ENCODE measurements at places on chromosomes 16 and 17.

- no peak for DNase-seq
Measured at GRCh38 chr17:77944390-77945222, 13.9 kb upstream of the TNRC6C start.

DNA sequence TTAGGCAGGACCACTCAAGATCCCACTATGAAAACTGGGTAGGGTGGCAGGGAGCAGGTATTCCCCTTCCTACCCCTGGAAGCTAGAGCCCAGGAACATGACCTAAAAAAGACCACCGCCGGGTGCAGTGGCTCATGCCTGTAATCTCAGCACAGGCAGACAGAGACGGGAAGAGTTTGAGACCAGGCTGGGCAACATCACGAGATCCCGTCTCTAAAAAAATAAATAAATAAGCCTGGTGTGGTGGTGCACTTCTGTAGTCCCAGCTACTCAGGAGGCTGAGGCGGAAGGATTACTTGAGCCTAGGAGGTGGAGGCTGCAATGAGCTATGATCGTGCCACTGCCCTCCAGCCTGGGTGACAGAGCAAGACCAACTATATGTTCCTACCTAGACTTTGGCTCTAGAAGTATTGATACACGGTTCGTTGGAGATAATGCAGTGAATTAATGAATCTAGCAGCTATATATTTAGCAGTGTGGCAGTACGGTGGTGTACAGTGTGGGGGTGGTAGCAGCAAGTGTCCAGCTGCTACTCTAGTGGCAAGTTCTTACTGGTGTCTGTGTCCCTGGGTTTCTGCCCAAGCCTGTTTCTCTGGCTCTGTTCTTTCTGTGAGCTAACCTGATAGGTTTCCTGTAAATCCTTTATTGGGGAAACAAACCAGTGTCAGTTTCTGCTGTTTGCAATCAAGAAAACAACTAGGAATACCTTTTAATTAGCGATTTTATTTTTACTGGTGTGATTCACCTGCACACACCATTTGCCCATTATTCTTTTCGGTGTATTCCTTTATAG is 3.3 kb upstream of the USP31 start:
- DNase-seq: no peak

DNA sequence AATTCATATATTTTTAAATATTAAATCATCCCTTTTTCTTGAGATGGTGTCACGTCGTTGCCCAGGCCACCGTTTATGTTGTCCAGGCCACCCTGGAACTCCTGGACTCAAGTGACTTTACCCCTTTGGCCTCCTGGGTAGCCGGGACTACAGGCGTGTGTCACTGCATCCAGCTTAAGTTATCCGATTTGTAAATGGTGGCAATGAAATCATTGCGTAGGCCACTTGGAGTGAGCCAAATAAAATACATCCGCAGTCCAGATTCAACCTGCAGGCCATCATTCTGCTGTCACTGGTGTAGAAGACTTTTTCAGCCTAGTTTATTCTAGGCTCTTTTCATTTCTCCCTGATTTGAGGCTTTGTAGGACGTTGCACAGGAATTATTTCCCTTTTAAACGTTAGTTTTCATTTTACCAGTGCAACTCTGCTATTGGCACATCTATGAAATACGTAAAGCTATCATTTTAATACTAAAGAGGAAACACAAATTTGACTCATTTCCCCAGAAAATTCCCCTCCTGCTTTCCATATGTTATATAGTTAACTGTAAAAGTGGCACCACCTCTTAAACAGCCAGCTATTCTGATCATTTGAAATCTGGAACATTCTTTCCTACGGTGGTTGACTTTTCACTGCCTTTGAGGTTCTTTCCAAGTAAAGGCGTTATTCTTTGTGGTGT is 449.8 kb downstream of the MAF start:
- DNase-seq: no peak

DNA sequence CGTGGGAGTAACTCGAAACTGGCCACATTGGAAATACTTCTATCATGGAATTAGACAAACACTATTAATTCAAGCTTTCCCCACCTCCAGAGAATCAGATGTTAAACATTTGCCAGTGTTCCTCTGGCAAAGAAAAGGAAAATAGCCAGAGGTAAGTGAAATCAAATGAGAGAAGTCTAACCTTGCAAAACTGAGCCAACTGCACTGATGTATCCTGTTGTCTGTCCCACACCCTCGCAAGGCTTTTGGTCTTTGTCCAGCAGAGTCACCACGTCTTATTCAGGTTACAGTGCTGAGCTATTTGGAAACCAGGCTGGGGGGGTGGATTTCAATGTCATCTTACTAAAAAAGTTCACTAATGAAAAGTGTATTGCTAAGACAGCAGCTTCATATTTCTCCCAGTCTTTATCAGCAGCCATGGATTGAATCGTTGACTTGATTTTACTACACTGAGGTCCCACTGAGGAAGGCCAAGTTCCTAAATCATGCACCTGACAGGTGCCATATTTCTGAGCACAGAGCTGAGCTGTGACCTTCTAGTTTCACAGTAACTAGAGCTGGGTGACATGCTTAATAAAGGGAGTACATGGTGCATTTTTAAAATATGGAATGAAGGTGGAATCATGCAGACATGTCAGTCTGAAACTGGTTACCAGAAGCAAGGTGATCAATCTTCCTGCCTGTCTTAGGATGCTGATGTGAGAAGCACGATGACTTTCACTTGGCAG is 85.2 kb upstream of the HSBP1 start:
- DNase-seq: no peak
